ENCODE measurements at places on chromosomes 1 and 21.

GRCh38 chr1:115429241-115429640 is 91.2 kb upstream of the NGF start:
- no peak for DNase-seq

DNA sequence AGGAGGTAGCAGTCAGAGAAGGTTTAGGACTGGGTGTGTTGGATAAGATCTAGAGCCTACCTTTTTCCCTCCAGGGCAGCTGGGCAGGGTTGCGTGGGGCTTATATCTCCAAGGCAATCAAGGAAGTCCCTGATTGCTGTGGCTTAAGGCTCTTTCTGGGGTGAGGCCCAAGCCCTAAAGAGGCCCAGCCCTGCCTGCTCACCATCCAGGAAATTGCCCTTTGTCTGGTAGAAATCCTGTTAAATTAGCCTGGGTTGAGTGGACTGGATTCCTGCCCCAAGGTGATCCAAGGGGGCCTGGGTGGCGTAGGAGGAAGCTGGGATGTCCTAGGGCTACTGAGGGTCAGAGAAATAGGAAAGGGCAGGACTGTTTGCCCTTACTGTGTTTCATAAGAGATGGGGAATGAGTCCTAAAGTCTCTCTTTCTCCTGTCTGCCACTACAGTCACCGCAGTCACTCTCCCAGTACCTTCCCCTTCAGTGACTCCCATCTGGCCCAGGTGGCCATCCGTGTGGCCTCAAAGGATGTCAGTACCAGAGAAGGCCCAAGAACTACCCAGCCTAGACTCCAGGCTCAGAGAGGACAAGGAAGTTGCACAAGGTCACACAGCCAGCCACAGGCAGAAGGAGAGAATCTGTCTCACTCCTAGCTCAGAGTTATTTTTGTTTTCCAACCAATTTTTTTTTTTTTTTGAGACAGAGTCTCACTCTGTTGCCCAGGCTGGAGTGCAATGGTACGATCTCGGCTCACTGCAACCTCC is 25.8 kb downstream of the MFSD2A start:
- DNase-seq = no peak

DNA sequence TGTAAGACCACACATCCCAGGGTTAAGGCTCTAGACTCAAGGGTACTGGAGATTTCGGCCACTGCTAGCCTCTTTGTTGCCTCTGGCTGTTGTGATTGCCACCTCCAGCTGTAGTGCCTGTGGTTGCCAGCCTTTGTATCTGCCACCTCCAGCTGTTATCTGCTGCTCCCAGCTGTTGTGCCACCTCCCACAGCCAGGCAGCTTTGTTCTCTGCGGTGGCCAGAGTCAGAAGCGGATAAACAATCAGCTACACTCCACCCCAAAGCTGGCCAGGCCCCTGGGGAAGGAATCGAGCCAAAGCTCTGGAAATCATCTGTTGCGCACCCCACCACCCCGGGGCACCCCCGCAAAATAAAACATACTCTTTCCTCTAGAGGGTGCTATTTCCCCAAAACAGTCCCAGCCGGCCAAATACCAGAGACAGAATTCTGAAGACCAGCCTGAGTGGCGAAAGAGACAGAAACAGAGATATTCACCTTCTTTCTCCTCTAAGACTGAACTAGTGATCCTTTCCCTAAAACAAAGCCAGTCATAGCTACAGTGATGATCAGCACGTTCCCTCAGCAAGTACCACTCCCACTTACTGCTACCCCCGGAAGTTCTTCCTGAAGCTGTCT is 14.8 kb upstream of the PIGM start:
- DNase-seq = no peak

DNA sequence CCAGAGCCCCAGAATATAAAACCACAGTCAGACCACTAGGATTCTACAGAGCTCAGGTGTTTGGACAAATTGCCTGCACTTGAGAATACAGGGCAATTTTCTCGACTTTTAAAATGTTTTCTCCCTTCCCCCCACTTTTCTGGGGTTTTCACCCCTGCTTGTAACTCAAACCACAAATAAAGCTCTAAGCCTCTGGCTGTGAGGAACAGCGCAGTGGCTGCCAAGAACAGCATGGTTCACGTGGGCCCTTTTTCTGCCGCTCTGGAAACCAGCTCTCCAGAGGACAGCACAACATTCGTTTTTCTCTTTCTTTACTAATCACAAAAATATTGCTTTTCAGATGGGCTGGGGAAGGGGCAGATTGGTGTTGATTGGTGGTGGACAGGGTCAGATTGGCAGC is 102.2 kb upstream of the JUN start:
- no peak for DNase-seq

GRCh38 chr1:113701429-113701828 is 57.9 kb downstream of the PHTF1 start:
- no peak for DNase-seq

DNA sequence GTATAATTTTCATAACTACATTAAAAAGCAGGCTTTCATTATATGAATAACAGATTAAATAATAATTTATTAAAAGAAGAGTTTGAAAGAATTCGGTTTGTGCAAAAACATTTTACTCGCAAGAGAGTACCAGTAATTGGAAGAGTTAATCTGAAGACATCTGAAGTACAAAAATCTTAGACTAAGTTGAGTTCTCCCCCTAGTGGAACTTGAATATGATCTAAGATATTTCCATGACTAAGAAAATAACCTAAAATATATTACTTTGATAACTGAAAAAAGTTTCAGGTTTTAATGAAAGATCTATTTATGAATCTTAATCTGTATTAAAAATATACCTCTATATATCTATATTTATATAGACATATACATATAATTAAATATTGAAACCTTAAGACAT is 112.5 kb upstream of the GFI1 start:
- no peak for DNase-seq

GRCh38 chr1:30665216-30666010 is 58.0 kb downstream of the MATN1 start:
- no peak for DNase-seq

Measured in activated CD8-positive, alpha-beta memory T cell treated with anti-CD3 and anti-CD28 coated beads for 1 hour (primary cell).